ENCODE measurements at places on chromosomes 13 and 19.

- DNase-seq = no peak
These were observed 167.7 kb downstream of the TSHZ3 start for GRCh38 chr19:31181535-31181934.

DNA sequence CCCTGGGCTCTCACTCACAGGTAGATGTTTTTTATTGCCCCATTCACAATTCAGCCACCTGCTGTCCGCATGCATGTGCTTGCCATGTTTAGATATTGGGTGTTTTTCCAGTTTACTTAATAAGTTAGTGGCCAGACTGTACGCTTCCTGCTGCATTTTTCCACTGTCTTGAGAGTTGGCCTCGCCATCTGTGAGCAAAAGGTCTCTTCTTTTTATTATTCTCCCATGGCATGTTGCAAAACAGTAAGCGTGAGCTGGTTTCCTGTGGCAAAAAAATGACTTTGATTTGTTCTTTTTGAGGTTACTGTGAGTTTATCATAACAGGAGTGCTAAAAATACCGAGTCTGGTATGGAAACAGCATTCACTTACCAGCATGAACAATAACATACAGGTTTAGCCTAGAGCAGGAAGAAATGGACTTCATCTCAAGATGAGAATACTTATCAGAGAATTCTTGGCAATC, 46.0 kb downstream of the SAE1 start:
- no peak for DNase-seq

DNA sequence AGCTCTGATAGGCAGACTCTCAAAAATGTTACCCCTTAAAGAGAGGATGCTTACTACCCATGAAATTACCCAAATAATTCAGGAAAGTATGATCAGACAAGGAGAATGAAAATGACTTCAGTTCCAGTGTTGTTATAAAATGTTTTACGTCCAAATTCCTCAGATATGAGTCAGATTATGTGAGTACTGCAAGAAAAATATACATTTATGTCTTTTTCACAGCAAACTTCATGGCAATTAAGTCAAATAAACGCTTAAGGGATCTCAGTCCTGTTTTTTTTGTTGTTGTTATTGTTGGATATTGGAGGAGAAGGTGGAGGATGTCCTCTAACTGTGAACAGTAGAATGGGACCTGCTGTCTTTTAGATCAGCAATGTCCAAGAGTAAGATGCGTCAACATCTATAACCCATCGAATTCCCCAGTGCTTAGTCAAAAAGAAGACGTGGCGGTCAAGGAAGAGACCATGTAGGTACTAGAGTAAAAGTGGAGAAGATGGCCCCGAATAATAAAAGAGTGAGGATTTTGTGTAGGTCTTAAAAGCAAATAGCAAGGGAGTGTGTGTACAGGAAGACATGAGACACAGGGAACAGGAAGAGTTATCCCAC, 215.4 kb upstream of the IRS2 start:
- DNase-seq = no peak

DNA sequence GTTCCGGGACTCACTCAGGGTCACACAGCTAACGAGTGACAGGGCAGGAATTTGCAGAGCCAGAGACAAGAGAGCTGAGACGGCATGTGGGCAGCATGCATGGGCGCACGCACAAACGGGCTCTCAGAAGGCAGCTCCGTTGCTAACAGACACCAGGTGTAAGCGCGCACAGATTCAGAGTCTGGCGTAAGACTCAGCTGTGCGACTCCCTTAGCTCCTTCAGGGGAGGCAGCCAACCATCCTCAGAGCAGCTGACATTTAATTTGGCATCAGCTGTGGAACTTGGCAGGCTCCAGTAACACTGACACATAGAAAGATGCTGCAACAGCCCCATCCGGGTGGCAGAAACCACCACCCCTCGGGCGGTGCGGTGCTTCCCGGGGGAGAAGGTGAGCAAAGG, 7.5 kb upstream of the TM6SF2 start:
- no peak for DNase-seq

All from stimulated activated CD8-positive, alpha-beta memory T cell treated with anti-CD3 and anti-CD28 coated beads, Interleukin-2, amount 100 ng/mL, for 48 hours (primary cell).